Upper lobe of right lung (tissue), 1 donor: ENCODE measurements at places on chromosomes 5 and 9. TPM values are rescaled to one million over a fixed set of nuclear protein-coding genes. Genes with fewer than 3 reads are reported as not detected.

GRCh38 chr9:136122425-136123383, 4.0 kb upstream of the TMEM250 start:
- no peaks in the 10 kb centered on the region for H3K36me3 ChIP-seq
- DNase-seq, result peak; percentile 89
- peaks cover 5% of the 10 kb centered on the region for H3K27me3 ChIP-seq
- peak overlapping the region; percentile 8 for H3K4me3 ChIP-seq
- H3K27ac ChIP-seq, result no peak overlapping the region

The BTNL8 gene
- total RNA-seq, result 4.5 TPM

DNA sequence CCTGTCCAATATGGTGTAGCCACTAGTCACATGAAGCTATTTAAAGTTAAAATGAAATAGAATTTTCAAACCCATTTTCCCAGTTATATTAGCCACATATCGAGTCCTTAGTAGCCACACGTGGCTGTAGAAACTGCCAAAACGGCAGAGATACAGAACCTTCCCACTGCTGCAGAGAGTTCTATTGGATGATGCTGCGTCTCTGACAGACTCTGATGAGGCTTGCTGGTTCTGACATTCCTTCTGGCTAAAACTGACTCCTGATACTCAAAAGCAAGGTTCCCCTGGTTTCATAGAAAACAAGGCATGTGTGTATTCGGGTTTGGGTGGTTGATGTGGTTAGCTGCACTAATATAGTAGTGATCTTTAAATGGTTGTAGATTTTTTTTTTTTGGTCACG, 91.5 kb downstream of the TLE4 start:
- H3K4me1 ChIP-seq, result peaks cover 7% of the 10 kb centered on the region
- H3K27ac ChIP-seq, result no peak overlapping the region
- DNase-seq, result no peak
- no peak overlapping the region for H3K4me3 ChIP-seq
- no peaks in the 10 kb centered on the region for H3K36me3 ChIP-seq
- H3K27me3 ChIP-seq, result no peaks in the 10 kb centered on the region

DNA sequence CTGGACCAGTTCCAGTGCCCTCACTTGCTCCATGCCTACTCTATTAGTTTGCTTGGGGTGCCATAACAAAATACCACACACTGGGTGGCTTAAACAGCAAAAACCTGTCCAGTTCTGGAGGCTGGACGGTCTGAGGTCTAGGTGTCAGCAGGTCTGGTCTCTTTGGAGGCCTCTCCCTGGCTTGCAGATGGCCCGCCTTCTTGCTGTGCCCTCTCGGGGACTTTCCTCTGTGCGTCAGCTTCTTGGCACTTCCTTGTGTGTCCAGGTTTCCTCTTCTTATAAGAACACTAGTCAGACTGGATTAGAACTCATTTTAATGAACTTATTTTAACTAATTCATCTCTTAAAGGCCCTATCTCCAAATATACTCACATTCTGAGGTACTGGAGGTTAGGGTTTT, 97.2 kb downstream of the CARTPT start:
- H3K27ac ChIP-seq, result no peak overlapping the region
- DNase-seq, result no peak
- no peaks in the 10 kb centered on the region for H3K36me3 ChIP-seq
- H3K4me1 ChIP-seq, result no peaks in the 10 kb centered on the region

GRCh38 chr9:74497748-74498620, 849 bp downstream of the RORB start:
- peaks cover 18% of the 10 kb centered on the region for H3K4me1 ChIP-seq
- DNase-seq, result peak; percentile 70
- no peaks in the 10 kb centered on the region for H3K36me3 ChIP-seq
- H3K27me3 ChIP-seq, result peaks cover 44% of the 10 kb centered on the region
- H3K27ac ChIP-seq, result no peak overlapping the region

- no peaks in the 10 kb centered on the region for H3K4me1 ChIP-seq
- no peaks in the 10 kb centered on the region for H3K27me3 ChIP-seq
- H3K36me3 ChIP-seq, result no peaks in the 10 kb centered on the region
- no peak overlapping the region for H3K27ac ChIP-seq
Measured at GRCh38 chr5:17282283-17283120, 65.1 kb downstream of the BASP1 start.
